Keratinocyte (primary cell): ENCODE measurements at places on chromosomes 13 and 19. TPM values are rescaled to one million over a fixed set of nuclear protein-coding genes. Genes with fewer than 3 reads are reported as not detected.

DNA sequence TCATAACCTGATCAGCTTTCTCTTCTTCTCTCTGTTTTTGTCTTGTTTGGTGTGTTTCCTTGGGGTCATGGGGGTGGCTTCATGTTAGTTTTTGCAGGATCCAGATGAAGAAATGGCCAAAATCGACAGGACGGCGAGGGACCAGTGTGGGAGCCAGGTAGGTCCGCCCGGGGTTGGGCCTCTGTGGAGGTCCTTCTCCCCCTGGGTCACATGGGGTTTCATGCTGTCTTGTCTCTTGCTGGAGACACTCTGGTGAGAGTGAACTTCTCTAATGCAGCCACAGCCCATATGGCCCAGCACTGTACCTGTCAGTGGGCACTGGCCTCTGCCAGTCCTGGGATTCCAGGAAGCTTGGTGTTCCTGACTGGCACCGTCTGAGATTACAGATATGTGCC is 1.1 kb downstream of the CCNE1 start:
- no peak for DNase-seq

DNA sequence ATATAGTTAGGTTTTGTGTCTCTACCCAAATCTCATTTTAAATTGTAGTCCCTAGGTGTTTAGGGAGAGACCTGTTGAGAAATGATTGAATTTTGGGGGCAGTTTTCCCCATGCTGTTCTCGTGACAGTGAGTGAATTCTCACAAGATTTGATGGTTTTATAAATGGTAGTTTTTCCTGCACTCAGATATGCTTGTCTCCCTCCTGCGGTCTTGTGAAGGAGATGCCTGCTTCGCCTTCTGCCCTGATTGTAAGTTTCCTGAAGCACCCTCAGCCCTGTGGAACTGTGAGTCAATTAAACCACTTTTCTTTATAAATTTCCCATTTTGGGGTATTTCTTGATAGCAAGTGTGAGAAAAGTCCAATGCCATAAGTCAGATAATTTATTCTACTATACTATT is 1977.5 kb upstream of the PCDH20 start:
- DNase-seq, result no peak

GRCh38 chr19:23561341-23561740 is 125.7 kb downstream of the ZNF675 start:
- no peak for DNase-seq

GRCh38 chr13:62879071-62879470 is 1463.4 kb upstream of the PCDH20 start:
- DNase-seq, result no peak

- DNase-seq, result peak; percentile 89
Measured at GRCh38 chr19:10332965-10333757, at the start of gene RAVER1. RAVER1 (minus strand) TSS chr19:10333529; CDS start chr19:10333507, 22 bp downstream.

- DNase-seq, result no peak
Measured at GRCh38 chr13:75850916-75851315, 214.8 kb downstream of the LMO7 start.

GRCh38 chr13:21638319-21639282 is 32.3 kb upstream of the FGF9 start:
- DNase-seq, result peak; percentile 33

DNA sequence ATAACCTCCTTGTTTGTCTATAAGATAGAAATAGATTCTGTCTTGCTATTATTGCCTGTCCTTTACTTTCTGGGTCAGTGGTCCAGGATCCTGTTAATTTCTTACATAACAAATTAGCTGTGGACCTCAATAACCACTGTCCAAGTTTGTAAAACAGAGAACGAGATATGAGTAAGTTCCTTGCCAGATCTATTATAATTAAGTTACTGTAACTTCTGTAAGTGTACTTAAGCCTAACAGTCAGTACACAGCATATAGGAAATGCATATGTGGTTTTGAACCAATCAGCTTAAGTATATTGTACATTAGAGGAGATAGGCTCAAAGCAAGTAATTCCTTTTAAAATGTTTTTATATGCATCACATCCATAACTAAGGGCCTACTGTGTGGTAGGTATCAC is 34.9 kb downstream of the HTR2A start:
- no peak for DNase-seq

DNA sequence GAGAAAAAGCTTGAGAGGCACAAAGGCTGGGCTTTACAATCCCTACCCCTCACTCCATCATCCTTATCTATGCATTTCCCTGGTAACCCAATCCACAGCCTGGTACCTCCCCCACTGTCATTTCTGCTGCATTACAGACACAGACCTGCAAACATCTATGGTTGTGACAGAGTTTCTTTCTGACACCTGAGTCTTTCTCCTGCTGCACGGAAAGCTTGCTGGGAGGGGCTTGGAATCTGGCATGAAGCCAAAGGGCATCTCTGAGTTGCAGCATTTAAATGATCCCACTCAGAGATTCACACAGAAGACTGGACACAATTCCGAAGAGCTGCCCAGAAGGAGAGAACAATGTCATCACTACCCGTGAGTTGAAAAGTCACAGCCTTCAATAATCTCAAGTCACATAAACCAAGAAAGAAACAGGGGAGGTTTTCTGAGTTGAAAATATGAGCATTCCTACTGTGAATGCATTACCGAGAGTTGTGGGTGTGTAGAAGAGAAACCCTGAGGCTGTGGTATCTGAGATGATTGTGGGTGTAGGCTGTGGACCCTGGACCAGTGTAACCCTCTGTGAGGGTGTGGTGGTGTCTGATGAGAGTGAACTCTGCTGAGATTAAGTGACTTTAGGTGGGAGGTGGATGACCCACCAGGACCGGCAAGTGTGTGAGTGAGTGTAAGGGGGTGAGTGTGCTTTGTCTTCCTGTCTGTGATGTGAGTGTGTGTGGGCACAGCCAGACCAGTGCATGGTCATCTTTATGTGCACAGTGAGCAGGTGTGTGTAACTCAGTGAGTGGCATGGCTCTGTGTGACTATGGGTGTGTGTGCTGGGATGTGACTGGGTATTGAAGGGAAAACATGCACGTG is at the start of gene LGALS14:
TSS of gene LGALS14 (plus strand) at position 301 of the 864 bp plus-strand sequence. CDS start at position 349, 48 bp downstream.
- no peak for DNase-seq

- DNase-seq, result no peak
Measured at GRCh38 chr13:60258349-60258748, 94.6 kb upstream of the DIAPH3 start.

- no peak for DNase-seq
Measured at GRCh38 chr13:20798027-20798426, 24.3 kb upstream of the EEF1AKMT1 start.

DNA sequence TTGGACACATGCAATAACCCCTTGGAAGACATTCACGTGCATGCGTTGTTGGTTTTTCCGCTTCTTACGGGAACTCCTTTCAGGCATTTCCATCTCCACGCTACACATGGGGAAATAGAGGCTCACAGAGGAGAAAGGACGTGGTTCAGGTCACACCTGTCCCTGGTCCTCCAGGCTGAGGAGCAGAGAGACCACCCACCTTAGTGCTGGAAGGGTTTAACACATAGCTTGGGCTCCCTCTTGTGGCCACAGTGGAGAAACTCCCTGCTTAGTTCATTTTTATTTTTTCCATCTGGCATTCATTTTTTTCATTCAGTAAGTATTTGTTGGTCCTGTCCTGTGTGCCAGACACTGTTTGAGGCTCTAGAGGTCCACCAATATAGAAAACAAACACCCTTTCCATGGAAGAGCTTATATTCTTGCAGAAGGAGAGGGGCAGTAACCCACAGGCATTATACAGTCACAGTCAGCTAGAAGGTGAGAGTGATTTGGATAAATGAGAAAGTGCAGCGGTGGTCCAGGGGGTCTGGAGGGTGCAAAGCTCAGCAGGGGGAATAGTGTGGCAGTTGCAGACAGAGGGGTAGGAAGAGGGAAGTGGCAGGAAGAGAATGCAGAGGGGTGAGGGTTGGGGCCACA is 24.2 kb upstream of the TTYH1 start:
- DNase-seq, result peak; percentile 4

GRCh38 chr13:46079770-46080169 is 25.1 kb downstream of the CPB2 start:
- DNase-seq, result no peak

DNA sequence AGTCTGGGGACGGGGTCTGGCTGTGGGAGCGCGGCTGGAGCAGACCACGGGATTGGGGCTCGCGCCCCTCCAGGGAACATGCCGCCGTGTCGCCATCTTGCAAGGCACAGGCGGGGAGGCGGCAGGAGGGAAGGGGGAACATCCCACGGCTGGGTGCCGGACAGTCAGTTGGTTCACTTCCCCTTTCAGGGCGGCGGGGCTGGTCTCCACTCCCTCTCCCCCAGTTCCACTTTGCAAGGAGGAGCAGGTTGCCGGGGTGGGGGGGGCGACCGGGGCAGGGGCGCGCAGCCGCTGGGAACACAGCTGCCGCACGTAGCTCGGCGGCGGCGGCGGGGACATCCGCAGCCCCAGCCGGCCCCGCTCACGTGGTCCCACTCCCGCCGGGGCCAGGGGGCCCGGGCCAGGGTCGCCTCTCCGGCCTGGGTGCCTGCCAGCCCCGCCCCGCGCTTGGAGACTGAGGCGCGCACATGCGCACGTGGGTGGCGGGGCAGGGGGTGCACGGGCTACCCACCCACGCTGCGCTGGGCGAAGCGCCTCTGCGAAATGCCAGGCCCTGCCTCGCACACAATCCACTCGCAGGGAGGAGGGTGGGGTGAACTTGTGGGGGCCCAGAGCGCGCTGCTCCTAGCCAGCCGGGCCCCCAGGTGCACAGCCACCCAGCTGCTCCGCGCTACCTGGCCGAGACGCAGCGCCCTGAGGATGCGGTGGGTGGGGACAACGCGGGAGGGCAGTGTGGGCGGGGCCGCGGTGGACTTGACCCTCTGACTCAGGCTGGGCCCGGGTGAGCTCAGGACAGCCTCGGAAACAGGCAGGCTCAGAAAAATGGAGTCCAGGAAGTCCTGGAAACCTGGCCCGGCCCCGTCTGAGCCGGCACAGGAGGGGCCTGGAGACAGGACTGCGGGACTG is 6.4 kb downstream of the KLF16 start:
- DNase-seq, result no peak

ZNF649 gene
- polyA plus RNA-seq, result 5.4 to 6.5 TPM (median 6.0 TPM) in 3 replicates

ZNF540 gene
- polyA plus RNA-seq, result 0.15 to 0.95 TPM (median 0.35 TPM) in 3 replicates

PDE4C gene
- polyA plus RNA-seq, result 0.03 TPM in 1 of 3 replicates, not detected in the others

ZNF77 gene
- polyA plus RNA-seq, result 4.7 to 6.0 TPM (median 5.2 TPM) in 3 replicates

C2CD4C gene
- polyA plus RNA-seq, result 1.6 to 4.1 TPM (median 2.6 TPM) in 3 replicates

FAM216B gene
- not detected in 3 replicates for polyA plus RNA-seq

STOML3 gene
- polyA plus RNA-seq, result 0.04 TPM in 1 of 3 replicates, not detected in the others

KCNJ14 gene
- 0.34 to 0.46 TPM (median 0.39 TPM) in 3 replicates for polyA plus RNA-seq
